Activated CD4-positive, alpha-beta T cell treated with anti-CD3 and anti-CD28 coated beads for 24 hours (primary cell): ENCODE measurements at places on chromosomes 11 and 22.

DNA sequence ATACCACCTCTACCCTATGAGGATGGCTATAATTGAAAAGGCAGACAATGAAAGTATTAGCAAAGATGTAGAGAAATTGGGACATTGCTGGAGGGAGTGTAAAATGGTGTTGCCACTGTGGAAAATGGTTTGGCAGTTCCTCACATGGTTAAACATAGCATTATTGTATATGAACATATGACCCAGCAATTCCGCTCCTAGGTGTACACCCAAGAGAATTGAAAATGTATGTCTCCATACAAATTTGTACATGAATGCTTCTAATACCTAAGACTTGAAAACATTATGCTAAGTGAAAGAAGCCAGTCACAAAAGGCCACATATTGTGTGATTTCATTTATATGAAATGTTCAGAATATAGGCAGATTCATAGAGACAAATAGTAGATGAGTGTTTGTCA lies 10.0 kb downstream of the SLCO2B1 start:
- no peak for DNase-seq

- DNase-seq: no peak
Measured at GRCh38 chr11:130578738-130579368, 130.4 kb downstream of the ADAMTS15 start.

GRCh38 chr11:83019888-83020579 lies 51.7 kb downstream of the RAB30 start:
- no peak for DNase-seq

- no peak for DNase-seq
Measured at GRCh38 chr11:29310725-29311342, 706.0 kb downstream of the KCNA4 start.

- DNase-seq: no peak
Measured at GRCh38 chr11:130020323-130020722, 17.7 kb upstream of the PRDM10 start.

DNA sequence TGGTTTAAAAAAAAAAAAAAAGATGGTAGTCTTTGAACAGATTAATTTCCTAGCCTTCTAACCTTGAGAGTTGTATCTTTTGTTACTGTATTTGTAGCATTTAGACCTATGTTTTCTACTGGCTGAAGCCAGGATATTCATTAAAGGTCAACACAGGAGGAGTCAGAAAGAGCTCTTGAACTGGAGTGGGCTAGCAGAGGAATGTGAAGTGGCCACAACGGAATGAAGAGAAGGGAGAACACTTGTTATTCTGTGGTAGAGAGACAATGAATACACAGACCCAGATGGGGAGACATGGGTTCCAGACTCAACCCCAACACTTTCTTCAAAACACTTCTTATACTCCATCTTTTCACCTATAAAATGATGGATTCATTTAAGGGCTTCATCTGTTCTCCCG lies 88.1 kb downstream of the RELT start:
- DNase-seq: no peak

DNA sequence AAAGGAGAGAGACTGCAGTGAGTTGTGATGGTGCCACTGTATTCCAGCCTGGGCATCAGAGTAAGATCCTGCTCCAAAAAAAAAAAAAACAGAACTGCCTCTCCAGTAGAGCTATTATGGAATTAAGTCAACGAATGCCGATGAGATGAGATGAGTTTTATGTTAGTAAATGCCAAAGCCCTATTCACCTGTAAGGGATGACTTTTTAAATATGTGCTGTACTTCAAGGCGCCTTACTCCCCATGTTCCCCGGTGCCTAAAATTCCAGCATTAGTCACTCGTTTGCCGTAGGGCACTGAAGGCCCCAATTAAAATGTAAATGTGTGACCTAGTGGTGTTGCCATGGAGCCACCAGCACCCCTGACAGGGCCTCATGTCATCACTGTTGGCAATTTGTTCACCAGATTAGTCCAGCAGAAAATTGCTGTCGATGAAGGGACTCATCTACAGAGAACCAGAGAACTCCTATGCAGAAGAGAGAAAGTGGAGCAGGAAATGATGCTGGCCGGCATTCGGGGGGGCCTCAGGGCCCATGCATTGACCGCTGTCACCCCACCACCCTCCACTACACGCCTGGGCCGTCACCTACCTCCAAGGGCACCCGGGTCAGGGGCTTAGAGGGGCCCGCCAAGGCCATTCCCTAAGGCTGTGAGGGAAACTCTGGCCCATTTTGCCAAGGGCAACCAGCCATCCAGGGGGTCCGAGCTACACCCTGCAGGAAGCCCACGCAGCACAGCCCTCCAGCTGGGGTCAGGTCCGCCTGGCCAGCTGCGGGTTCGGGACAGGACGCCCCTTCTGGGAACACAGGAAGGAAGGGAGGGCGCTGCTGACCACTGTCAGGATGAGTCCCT lies 17.8 kb downstream of the LIF start:
- no peak for DNase-seq

GRCh38 chr11:112400476-112401014 lies 139.9 kb upstream of the PLET1 start:
- no peak for DNase-seq

GRCh38 chr11:134944986-134945385 lies 532.9 kb upstream of the B3GAT1 start:
- no peak for DNase-seq

DNA sequence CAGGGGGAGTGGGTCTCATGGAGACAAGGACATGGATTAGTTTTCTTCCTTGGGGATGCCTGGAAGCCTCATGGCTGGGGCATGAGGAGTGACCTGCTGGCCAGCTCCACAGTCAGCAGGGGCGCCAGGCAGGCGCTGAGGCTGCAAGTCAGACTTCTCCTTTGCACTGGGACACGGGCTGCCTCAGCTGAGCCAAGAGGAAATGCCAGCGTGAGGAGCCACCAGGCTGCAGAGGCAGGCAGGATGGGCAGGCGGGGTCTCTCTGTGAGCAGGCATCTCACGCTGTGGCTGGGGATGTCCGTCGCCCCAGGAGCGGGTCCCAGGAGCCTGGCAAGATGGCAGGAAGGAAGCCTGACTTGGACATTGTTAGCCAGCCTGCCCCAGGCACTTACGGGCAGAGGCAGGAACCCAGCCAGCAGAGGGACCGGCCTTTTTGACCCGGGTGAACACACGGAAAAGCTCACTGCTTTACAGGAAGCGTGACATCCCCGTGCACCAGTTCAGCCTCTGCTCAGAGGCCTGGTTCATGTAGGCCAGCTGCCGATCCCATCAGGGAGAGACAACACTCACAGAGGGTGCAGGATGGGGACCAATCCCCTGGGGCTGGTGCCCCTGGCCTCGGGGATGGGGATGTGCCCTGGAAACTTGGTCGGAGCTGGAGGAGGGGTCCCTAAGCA lies 10.2 kb downstream of the GNB1L start:
- DNase-seq: no peak

DNA sequence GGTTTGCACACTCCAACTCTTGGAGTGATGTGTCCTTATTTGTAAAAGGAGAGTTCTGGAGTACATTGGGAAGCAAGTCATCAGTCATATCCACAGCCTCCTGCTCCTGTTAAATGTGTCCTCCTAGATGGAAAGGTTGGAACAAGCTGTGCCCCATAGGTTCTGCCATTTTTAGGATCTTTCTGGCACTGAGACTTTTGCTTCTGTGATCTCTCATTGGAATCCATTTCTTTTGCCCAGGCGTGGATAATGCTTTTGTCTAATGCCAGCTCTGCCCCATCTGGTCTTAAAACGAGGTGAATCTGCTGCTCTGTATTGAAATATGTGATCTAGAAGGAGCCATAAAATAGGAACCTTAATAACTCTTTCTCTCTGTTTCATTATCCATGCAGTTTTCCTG lies 66.4 kb downstream of the ZBTB16 start:
- no peak for DNase-seq

- no peak for DNase-seq
Measured at GRCh38 chr11:120261931-120262330, 22.0 kb downstream of the POU2F3 start.

- no peak for DNase-seq
Measured at GRCh38 chr11:130879836-130880235, 36.4 kb downstream of the SNX19 start.
